Activated T-helper 1 cell treated with anti-CD3 and anti-CD28 coated beads, Interleukin-2, amount 50 U/mL, for 16 hours (primary cell): ENCODE measurements at places on chromosomes 1 and 21.

GRCh38 chr1:200296091-200296661 lies 113.7 kb downstream of the ZNF281 start:
- no peak for DNase-seq

- no peak for DNase-seq
Measured at GRCh38 chr1:30232288-30232899, 491.0 kb downstream of the MATN1 start.

DNA sequence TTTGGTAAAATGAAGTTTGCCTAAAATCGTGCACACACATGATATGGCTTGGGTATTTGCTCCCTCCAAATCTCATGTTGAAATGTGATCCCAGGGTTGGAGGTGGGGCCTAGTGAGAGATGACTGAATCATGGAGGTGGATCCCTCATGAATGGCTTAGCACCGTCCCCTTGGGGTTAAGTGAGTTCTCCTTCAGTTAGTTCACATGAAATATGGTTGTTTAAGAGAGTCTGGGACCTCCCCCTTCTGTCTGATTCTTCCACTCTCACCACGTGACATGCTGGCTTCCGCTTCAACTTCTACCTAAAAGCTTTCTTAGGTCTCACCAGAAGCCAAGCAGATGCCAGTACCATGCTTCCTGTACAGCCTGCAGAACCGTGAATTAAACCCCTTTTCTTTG lies 58.4 kb downstream of the SIPA1L2 start:
- no peak for DNase-seq

GRCh38 chr21:41241341-41241740 lies 73.4 kb downstream of the BACE2 start:
- DNase-seq = no peak

DNA sequence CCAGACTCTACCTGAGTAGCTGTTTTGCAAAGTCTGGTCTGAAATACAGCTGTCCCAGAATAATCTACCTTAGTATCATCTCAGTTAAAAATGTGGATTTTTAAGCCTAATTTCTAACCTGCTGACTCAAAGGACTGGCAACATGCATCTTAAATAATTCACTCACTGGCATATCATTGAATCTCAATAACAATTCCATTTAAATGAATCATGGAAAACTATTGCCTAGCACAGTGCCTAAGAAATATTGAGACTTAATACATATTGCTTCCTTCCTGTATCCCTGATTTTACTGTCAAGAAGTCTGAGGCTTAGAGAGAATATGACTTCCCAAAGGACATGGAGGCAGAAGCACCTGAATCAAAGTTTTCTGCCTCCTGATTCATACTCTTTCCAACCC lies 3.1 kb downstream of the CCDC190 start:
- DNase-seq = no peak

DNA sequence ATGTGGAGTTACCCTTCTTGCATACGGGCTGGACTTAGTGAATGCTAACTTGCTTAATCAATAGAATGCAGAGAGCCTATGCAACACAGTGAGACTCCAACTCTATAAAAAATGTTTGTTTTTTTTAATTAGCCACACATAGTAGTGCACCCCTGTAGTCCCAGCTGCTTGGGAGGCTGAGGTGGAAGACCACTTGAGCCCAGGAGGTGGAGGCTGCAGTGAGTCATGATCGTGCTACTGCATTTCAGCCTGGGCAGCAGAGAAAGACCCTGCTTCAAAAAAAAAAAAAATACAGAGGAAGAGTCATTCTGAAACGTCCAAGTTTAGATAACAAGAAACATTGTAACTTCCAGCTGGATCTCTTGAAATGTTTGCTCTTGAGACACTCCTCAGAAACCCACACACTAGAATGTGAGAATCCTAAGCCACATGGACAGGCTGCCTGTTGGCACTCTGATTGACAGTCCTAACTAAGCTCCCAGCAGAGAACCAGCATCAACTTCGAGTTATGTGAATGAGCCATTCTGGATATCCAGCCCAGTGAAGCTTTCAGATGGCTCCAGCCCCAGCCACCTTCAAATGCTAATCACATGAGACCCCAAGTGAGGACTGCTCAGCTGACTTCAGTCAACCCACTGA lies 20.0 kb upstream of the CAP1 start:
- no peak for DNase-seq

GRCh38 chr21:31158789-31159581 lies 120.7 kb upstream of the KRTAP19-8 start:
- DNase-seq = no peak

- DNase-seq = no peak
Measured at GRCh38 chr1:231522931-231523642, 5.4 kb upstream of the TSNAX start.
